Bronchus fibroblast of lung (primary cell): ENCODE measurements at places on chromosomes 11 and 22. TPM values are rescaled to one million over a fixed set of nuclear protein-coding genes. Genes with fewer than 3 reads are reported as not detected.

SCARF2 gene
- total RNA-seq, result 31.7 and 32.1 TPM in 2 replicates

CEND1 gene
- 3.9 and 6.1 TPM in 2 replicates for total RNA-seq

POU2AF3 gene
- 0.17 and 0.45 TPM in 2 replicates for total RNA-seq

SMPD1 gene
- total RNA-seq, result 47.6 and 53.0 TPM in 2 replicates

FUT4 gene
- total RNA-seq, result 2.7 and 3.5 TPM in 2 replicates

PI4KA gene
- total RNA-seq, result 31.9 and 34.8 TPM in 2 replicates

SNRPD3 gene
- total RNA-seq, result 211 and 264 TPM in 2 replicates

MMP10 gene
- not detected in 2 replicates for total RNA-seq

PVALB gene
- not detected in 2 replicates for total RNA-seq

SYT13 gene
- not detected in 2 replicates for total RNA-seq

TMPRSS4 gene
- total RNA-seq, result not detected in 2 replicates

CLTCL1 gene
- total RNA-seq, result 4.5 and 4.9 TPM in 2 replicates
